MCF 10A (cell line): ENCODE measurements at places on chromosomes 6 and 20.

DNA sequence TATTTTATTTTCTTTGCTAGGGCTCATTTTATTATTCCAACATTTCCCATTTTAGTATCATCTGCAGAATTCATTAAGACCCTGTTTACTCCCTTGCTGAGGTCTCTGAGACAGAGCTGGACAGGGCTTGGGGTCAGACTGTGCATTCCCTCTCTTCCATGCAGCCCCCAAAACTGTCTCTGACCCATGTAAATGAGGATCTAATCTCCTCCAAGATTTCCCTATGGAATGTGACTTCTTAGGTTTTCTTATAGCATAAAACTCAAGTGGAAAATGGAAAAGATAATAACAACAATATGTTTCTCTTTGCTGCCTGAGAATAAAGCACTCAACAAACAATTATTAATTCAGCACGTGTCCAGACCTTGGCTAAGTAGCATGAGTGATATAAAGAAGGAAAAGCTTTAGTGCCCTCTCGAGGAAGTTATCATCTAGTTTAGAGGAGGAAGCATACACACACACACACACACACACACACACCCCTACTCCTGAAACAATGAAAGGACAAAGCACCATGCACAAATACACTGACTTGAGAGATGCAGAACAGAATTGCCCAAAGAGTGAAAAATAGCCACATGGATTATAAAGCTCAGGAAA lies 815.5 kb downstream of the BCKDHB start:
- peak; percentile 18 for DNase-seq

GRCh38 chr6:161076181-161076677 lies 84.7 kb downstream of the MAP3K4 start:
- DNase-seq = no peak

DNA sequence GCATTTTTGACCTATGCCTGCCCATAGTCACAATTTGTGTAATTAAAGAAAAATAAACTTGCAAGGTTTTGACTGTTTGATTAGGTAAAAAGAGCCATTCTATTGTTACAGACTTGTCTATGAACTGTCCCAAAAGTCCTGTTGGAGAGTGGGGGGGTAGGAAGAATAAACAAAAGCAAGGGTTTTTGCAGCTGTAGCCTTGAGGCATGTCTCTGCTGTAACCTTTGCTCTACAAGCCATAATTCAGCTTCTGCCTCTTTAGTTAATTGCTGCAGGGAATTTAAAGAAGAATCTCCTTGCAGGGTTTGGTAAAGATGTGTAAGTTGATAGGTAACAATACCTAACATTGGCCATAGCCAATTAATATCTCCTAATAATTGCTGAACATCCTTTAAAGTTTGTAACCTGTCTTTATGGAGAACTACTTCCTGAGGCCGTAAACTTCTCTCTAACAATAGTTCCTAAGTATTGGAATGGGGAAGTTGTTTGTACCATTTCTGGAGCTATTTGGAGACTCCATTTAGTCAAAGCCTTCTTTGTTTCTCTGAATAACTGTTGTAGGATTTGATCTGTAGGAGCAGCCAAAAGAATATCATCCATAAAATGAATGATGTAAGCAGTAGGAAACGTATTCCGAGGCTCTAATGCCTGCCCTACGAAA lies 7.9 kb upstream of the ABHD12 start:
- no peak for DNase-seq

- peak; percentile 23 for DNase-seq
Observed at GRCh38 chr6:106372838-106373501, 12.5 kb downstream of the CRYBG1 start.
